CD4-positive, alpha-beta T cell treated with Interleukin-6 at 100 ng/mL for 8 hours (primary cell): ENCODE measurements at places on chromosomes 16 and 17.

DNA sequence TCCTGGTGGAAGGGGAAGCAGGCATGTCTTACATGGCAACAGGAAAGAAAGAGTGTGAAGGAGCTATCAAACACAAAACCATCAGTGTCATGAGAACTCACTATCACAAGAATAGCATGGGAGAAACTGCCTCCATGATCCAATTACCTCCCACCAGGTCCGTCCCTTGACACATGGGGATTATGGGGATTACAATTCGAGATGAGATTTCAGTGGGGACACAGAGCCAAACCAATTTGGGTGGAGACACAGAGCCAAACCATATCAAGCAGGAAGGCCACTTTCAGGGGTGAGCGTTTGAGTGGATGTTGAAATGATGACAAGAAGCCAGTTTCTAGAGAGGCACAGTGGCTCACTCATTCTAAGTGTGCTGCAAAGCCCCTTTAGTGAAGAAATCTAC, 143.8 kb downstream of the CPPED1 start:
- no peak for DNase-seq

GRCh38 chr17:27624539-27624938, 6.4 kb upstream of the LGALS9 start:
- no peak for DNase-seq

DNA sequence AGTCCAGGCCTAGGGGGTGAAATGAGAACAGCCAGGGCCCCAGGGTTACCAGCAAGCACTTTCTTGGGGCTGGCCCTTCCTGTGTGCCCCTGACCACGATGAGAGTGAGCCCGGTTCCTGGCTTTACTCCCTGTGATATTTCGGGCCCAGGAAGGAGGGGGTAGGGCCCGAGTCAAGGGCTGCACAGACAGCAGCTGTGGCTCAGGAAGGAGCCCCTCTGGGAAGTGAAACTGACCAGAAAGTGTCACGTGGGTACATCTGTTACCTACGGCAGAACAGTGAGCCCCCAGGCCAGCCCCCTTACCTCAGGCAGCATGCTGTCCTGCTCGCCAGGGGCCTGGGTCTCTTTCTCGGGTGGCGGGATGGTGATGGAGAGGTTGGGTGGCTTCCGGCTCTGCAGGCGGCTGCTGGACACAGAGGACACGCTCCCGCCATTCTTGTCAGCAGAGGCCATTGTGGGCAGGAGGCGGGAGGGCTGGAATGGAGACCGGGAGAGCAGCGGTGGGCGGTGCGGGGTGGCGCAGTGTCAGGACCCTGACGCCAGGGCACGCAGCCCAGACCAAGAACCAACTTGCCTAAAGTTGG, 13.8 kb downstream of the AANAT start:
- DNase-seq = no peak

DNA sequence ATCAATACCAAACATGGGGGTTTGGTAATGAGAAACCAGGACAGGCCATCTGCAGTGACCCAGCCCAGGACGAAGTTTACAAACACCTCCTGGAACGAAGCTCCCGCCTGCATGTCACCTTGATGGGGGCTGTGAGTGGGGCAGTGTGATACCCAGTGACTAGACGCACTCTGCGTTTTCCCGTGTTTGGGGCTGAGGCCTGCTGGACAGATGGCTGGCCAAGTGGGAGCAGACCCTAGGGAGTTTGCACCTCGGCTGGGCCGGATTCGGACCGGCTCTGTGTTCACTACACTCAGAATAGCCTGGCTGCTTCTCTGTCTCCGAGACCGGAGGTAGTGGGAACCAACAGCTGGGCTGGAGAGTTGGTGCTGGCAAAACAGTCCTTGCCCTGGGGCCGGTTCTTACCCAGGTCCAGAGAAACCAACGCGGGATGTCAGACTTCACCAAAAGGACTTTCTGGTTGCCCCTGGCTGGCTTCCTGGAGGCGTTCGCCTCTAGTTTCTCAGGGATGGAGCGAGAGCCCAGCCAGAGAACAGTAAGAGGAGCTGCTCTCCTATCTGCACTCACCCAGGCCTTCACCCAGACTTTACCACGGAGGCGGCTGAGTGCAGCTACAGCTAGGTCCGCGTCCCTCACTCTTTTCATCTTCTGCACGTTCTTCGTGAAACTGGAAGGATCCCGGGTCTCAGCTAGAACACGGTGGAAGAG, 20.4 kb downstream of the CARHSP1 start:
- no peak for DNase-seq

DNA sequence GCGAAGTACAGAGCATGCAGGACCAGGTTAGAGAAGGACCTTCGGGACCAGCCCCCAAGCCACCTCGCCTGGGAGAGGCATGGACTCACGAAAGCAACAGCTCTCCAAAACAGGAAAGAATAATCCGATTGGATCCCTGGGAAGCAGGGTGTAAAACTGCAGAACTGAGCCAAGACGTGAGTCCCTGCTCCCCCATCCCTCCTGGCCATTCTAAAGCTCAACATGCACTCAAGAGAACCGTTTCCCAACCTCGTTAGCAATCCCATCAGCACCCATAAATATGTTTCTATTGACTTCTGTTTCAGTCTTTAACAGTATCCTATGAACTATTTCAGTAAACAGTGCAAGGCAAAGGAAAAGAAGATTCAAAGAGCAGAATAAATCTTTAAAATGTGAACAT, 167.0 kb downstream of the COPRS start:
- DNase-seq = no peak

DNA sequence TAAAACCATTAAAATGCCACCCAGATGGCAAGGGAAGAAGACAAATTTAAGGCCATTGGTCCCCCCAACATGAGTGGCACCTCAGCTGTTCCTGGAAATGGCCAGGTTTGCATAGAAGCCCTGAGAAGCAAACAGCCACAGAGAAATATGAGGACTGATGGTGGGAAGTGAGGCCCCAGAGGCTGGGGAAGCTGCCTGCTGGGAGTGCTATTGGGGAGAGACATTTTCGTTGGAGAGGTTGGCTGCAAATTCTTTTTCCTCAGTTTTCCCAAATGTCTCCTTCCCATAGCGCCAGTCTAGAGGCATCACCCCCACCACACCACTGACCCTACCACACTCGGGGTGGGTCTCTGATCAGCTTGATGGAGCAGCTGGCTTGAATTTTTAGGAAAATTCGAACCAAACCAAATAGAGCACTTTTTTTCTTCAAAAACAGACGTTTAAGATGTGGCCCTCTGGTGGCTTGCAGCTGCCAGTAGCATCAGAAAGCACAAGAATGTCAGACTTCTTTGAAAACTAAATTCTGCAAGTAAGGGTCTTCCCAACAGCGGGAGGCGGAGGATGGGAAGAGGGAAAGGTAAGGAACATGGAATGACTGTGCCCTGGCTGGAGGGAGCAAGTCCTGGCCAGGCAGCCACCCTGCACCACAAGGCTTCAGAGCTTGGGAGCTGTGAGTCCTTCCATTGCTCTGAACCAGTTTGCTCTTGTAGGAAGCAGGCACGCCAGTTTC, 13.2 kb upstream of the SLC12A3 start:
- DNase-seq = no peak

DNA sequence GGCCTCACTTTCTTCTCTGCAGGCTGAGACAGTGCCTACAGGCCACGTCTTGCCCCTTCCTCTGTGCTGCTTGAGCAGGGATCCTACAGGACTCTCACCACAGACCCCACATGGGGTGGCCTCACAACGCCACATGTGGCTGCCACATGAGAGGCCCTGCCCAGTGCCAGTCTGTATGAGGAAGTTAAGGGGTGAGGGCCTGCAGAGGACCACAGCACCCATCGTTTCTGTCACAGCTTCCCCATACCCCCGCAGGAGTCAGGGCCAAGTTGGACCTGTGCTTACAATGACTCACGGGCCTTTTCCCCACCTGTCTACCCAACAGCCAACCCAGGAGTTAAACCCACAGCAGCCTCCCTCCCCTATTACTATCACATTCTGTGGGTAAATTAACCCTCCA, 2.9 kb upstream of the GSDMB start:
- no peak for DNase-seq

- no peak for DNase-seq
These were observed 32.8 kb downstream of the MARVELD3 start for GRCh38 chr16:71658771-71659170.

DNA sequence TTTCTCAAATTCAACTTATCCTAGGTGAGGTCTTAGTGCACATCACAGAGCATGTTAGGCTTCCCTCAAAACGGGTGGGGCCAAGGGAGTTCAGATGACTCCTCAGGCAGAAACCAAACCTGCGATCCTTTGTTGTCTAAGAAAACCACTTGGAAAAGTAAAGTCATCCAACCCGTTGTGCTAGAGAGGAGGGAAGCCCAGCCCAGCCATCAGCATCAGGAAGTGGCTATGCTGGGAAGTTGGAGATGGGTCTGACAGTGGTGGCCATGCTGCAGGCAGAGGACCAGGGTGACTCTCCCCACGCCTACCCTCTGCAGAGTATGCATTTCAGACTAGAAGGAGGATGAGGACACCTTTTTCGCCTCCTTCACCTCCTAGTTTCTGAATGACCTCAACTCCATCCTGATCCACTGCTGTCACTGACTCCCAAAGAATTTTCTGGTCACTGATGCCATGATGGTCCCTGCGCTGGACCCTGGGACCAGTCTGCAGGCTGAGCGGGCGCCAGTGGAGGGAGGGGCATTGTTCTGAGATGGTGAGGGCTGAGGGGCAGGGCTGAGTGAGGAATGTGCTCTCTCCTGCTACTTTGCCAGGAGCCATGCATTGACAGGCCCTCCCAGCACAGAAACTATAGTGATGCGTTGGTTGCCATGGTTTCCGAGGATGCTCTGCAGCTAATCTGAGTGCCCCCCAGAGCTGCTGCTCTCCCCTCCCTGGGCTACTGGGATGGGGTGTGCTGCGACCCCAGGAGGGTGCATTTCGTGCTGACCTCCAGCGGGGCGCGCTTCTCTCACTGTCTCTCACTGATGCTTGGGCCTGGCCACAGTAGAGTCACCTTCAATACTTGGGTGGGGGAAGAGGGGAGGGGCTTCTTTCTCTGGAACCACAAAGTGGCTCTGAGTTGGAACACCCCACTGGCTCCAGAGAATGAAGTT, 20.4 kb downstream of the ALOX12B start:
- DNase-seq = no peak

- DNase-seq = no peak
These were observed 27.4 kb upstream of the HAS3 start for GRCh38 chr16:69078073-69078472.

DNA sequence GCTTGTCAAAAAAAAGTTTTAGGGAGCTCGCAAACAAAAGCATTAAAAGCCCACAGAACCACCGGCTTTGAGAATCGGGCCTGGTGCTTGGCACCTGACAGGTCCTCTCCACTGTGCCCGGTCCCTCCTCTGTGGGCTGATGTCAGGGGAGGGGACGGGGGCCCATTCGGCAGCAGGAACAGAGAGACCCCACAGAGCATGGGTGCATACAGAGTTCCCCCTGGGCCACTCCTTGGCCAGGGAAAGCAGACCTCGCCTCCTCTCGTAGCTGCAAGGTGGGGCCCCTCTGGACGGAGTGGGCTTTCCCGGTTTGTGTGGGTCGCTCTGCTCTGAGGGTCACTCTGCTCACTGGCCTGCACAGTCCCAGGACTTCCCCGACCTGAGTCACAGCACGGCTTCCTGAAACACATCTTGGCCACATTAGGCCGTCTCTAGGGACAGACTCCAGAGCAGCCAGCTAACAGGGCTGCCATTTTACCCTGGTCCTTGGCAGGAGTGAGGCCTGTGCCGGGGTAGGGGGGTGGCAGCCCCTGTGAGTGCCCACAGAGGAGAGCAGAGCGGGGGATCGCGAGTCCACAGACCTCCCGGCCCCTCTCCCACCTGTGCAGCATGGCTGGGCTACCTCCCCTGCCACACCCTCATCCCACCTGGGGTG, 11.1 kb downstream of the CBFA2T3 start:
- DNase-seq = no peak

DNA sequence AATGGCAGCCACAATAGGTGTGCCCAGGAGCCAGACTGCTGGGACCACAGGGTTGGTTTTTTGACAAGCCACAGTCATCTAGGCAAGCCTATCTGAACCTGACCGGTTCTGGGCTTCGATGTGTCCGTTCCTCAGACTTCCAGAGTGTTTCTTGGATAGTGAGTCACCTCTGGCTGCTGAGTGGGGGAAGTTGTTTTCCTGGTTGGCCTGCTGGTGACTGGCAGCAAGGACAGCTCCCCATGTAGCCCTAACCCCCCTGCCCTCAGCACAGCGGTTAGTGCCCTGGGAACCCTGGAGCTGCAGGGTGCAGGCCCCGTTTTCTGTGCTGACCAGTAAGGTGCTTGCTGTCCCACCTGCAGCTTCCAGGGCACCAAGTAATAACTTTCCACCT, 65.5 kb downstream of the PLD6 start:
- DNase-seq = no peak

- no peak for DNase-seq
These were observed 221.3 kb downstream of the C16orf78 start for GRCh38 chr16:49594685-49595498.

GRCh38 chr16:85028685-85029407, 1.3 kb downstream of the KIAA0513 start:
- peak; percentile 72 for DNase-seq

DNA sequence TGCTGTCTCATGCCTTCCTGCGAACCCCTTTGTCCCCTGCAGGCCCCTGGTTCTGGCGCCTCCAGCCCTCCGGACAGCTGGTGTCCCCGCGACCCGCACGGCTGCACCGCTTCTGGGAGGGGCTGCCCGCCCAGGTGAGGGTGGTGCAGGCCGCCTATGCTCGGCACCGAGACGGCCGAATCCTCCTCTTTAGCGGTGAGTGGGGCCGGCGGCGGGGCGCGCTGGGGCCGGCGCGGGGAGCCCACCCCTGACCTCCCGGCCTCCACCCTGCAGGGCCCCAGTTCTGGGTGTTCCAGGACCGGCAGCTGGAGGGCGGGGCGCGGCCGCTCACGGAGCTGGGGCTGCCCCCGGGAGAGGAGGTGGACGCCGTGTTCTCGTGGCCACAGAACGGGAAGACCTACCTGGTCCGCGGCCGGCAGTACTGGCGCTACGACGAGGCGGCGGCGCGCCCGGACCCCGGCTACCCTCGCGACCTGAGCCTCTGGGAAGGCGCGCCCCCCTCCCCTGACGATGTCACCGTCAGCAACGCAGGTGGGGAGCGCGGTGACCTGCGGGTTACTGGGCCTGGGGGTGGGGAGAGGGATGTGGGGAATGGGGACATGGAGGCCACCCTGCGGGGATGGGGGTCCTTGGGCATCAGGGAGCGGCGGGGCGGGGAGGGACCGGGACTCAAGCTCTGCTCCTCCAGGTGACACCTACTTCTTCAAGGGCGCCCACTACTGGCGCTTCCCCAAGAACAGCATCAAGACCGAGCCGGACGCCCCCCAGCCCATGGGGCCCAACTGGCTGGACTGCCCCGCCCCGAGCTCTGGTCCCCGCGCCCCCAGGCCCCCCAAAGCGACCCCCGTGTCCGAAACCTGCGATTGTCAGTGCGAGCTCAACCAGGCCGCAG, 7.1 kb upstream of the IL32 start:
- DNase-seq = peak; percentile 59
